ENCODE measurements at places on chromosomes 3 and 15. TPM values are rescaled to one million over a fixed set of nuclear protein-coding genes. Genes with fewer than 3 reads are reported as not detected.

DNA sequence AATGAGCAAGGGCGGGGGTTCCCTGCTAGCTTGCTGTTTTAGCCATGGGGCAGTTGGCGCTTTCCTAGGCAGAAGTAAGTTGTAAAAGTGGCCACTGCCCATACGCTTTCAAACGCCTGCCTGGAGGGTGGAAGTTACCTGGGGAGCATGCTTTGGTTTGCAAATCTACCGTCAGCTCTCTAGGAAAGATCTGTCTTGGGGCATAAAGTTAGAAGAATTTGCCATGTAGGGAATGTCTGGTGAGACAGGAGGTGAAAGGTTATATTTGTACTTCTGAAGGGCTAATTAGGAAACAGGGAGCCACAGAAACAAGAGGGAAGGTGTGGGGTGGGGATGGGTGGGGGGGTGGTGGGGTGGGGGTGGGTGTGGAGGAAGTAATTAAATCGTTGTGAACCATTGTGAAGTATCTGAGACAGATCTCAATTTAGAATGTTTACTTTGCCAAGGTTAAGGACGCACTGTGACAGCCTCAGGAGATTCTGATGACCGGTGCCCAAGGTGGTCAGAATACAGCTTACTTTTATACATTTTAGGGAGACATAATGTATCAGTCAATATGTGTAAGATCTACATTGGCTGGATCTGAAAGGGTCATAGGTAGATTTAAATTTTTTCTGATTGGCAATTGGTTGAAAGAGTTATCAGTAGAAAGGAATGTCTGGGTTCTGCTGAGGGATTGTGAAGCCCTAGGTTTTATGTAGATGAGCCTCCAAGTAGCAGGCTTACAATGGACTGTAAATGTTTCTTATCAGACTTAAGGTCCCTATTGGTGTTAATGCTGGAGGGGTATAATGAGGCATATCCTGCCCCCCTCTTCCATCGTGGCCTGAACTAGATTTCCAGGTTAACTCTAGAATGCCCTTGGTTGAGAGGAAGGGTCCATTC, 62.0 kb upstream of the GCNT3 start:
- no peak overlapping the region for H3K4me3 ChIP-seq
- no peak for DNase-seq
- H3K27ac ChIP-seq = no peak overlapping the region
- no peaks in the 10 kb centered on the region for H3K36me3 ChIP-seq
- H3K4me1 ChIP-seq = no peaks in the 10 kb centered on the region
- no peaks in the 10 kb centered on the region for H3K27me3 ChIP-seq

DNA sequence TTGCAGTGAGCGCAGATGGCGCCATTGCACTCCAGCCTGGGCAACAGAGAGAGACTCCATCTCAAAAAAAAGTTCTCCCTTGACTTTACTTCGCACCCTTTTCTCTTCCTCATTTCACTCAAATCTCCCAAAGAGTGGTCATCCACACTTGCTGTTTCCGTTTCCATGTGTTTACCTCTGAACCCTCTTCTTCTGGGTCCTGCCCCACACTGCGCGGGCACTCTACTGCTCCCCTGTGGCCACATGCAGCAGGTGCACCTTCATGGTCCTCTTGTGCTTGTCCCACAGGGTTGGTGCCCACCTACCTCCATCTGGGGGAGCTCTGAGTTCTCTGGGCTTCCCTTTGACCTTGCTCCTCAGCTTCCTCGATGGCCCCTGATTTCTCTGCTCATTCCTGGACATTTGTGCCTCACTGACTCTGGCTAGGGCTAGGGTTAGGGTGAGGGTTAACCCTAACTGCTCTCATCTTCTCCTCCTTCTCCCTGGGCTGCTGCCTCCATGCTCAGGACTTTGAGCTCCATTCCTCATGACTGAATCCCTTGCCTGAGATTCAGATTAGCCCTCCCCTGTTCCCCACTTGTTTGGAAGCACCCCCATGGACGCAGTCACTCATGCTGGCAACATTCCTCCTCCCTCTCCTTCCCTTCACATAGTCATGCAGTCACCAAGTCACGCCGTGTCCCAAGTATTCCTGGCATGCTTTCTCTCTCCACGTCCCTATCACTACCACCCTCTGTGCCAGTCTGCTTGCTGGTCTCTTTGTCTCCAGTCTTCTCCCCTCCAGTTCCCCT, 26.6 kb upstream of the KY start:
- H3K36me3 ChIP-seq = no peaks in the 10 kb centered on the region
- DNase-seq = no peak
- no peak overlapping the region for H3K4me3 ChIP-seq
- no peak overlapping the region for H3K27ac ChIP-seq

GRCh38 chr3:14224895-14225294, 46.3 kb downstream of the LSM3 start:
- H3K27me3 ChIP-seq = no peaks in the 10 kb centered on the region
- no peak for DNase-seq
- H3K4me3 ChIP-seq = no peak overlapping the region
- no peaks in the 10 kb centered on the region for H3K36me3 ChIP-seq
- H3K27ac ChIP-seq = no peak overlapping the region

DNA sequence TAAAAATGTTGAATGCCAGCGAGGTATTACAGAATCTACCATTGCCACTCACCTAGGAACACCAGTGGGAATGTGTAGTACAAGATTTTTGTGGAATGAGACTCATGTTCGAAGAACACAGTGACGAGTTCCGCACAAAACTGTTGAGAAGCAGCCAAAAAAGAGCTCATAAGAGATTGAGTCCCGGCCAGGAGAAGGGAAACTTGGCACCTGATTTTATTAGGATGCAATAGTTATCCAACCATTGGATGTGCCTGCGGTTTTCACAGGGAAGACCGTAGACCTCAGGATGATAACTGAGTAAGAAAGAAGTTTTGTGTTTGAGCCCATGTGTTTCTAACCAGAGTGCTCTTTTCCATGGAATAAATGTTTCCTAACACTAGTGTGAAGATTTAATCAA, 88.9 kb downstream of the PTPRG start:
- DNase-seq = no peak
- H3K27me3 ChIP-seq = no peaks in the 10 kb centered on the region
- no peaks in the 10 kb centered on the region for H3K36me3 ChIP-seq
- no peaks in the 10 kb centered on the region for H3K4me1 ChIP-seq
- H3K4me3 ChIP-seq = no peak overlapping the region

DNA sequence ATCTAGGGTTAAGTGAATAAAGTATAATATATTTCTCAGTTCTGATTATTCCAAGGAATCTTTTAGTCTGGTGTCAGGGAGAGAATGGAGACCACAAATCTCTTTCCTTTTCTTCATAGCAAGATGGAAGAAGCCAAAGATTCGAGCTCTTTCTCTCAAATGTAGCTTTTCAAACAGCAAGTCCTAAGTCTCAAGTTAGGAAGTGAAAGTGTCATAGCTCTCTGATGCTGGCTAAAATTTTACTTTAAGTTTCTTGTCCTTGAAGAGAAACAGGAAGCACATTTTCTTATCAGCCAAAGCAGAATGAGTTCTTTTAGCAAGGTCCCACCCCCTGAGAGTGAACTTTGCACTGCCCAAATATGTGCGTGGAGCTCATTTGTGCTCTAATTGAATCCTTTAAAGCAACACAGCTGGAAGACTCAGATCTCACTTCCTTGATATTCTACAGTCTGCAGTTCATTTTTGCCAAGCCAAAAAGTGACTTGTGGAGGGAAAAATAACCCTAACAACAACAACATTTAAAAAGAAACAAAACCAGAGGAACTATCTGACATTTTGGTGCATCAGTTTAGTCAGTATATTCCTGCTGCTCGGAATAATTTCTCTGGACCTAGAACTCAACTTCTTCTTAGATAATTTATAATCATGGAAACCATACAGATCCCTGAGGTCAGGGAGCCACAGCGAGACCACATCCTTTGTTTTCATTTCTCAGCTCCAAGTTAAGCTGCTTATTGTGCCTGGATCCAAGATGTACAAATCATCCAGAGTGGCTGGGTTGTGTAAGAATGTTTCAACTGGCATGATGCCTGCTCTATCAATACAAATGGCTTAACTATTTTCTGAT, 238.7 kb upstream of the P2RY1 start:
- H3K27me3 ChIP-seq = no peaks in the 10 kb centered on the region
- H3K4me3 ChIP-seq = no peak overlapping the region
- peak; percentile 12 for DNase-seq
- H3K36me3 ChIP-seq = no peaks in the 10 kb centered on the region
- H3K27ac ChIP-seq = peak overlapping the region; percentile 1

DNA sequence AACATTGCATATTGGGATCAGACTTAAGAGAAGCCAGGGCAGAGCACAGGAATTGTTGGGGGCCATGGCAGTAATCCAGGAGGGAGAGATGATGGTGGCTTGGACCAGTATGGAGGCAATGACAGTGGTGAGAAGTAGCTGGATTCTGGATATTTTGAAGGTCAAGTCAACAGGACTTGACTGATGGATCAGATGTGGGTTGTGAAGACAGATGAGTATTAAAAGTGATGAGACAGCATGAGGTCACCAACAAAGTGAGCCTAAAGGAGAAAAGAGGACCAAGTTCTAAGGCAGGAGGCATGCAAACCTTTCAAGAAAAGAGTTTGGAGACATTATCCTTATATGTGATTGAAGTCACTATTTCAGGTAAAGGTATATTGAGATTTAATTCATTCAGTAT, 56.6 kb upstream of the TIPARP start:
- H3K27ac ChIP-seq = no peak overlapping the region
- no peaks in the 10 kb centered on the region for H3K27me3 ChIP-seq
- DNase-seq = no peak
- H3K4me3 ChIP-seq = no peak overlapping the region

GRCh38 chr3:178603735-178604134, 67.5 kb downstream of the KCNMB2 start:
- H3K36me3 ChIP-seq = no peaks in the 10 kb centered on the region
- H3K27ac ChIP-seq = no peak overlapping the region
- H3K4me3 ChIP-seq = no peak overlapping the region
- H3K4me1 ChIP-seq = no peaks in the 10 kb centered on the region
- DNase-seq = no peak

LRIG1 gene
- 34.4 TPM for total RNA-seq

SLC22A14 gene
- 0.15 TPM for total RNA-seq

BSN gene
- total RNA-seq = 0.16 TPM

- H3K4me1 ChIP-seq = peaks cover 7% of the 10 kb centered on the region
- no peaks in the 10 kb centered on the region for H3K36me3 ChIP-seq
- DNase-seq = no peak
- H3K27me3 ChIP-seq = no peaks in the 10 kb centered on the region
Observed at GRCh38 chr3:185943760-185944106, 5.9 kb upstream of the TRA2B start.

- H3K4me3 ChIP-seq = no peak overlapping the region
- H3K36me3 ChIP-seq = no peaks in the 10 kb centered on the region
- no peak for DNase-seq
- no peaks in the 10 kb centered on the region for H3K27me3 ChIP-seq
- H3K27ac ChIP-seq = no peak overlapping the region
Observed at GRCh38 chr3:123792473-123793201, 91.5 kb downstream of the MYLK start.

GRCh38 chr3:74501007-74501406, 113.5 kb downstream of the CNTN3 start:
- DNase-seq = no peak
- H3K36me3 ChIP-seq = no peaks in the 10 kb centered on the region
- no peaks in the 10 kb centered on the region for H3K27me3 ChIP-seq
- H3K27ac ChIP-seq = no peak overlapping the region
- H3K4me3 ChIP-seq = no peak overlapping the region

- H3K36me3 ChIP-seq = no peaks in the 10 kb centered on the region
- no peak overlapping the region for H3K4me3 ChIP-seq
- H3K4me1 ChIP-seq = no peaks in the 10 kb centered on the region
- no peak for DNase-seq
- no peaks in the 10 kb centered on the region for H3K27me3 ChIP-seq
- H3K27ac ChIP-seq = no peak overlapping the region
Observed at GRCh38 chr3:49519296-49519695, 35.0 kb upstream of the BSN start.

DNA sequence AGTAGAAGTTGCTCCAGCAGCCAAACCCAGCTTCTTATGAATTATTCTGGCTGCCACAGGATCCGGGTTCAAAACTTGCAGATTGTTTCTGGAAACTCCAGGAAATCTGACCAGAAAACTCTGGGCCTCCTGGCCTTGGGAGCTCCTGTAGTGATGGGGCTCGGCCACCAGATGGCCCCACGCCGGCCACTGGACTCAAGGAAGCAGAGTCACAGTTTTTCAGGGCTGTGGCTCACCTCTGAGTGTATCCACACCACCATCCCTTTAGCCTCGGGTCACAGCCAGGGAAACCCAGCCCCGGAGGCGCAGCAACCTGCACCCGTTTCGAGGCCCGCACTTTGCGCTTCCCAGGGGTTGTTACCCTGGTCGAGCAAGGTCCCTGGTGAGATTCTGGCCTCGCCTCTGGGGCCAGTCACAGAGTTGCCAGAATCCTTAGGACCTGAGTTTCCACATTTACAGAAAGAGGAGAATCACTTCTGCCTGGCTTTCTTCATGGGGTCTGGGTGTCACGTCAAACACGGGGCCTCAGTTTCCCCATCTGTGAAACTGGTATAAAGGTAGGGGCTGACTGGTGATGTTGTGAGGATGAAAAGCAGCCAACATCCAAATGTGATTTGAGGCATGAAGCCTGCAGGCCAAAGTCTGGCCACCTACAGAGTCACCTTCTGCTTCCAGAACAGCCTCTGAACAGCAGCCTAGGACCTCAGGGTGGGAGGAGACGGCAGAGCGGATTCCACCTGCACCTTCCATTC, 53.5 kb upstream of the LCTL start:
- no peak overlapping the region for H3K4me3 ChIP-seq
- H3K27ac ChIP-seq = no peak overlapping the region
- DNase-seq = peak; percentile 56
- no peaks in the 10 kb centered on the region for H3K4me1 ChIP-seq
- H3K27me3 ChIP-seq = peaks cover 15% of the 10 kb centered on the region
- H3K36me3 ChIP-seq = no peaks in the 10 kb centered on the region

DNA sequence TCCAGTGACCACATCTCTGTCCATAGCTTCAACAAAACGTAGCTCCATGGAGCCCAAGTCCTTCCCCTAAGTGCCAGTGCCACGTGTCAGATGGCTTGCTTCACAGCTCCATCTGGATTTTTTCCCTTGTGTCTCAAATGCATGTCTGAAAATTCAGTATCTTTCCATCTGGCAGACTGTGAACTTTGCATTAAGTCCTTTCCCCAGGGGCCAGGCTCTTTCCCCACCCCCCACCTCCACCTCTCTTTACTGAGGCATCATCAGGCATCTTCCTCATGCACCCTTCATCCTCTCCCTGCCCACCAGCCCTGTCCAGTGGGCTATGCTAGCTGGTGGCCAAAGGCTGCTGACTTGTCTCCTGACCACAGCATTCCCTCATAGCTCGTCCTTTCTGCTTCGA, 53.7 kb downstream of the PDIA5 start:
- no peaks in the 10 kb centered on the region for H3K27me3 ChIP-seq
- H3K36me3 ChIP-seq = no peaks in the 10 kb centered on the region
- H3K27ac ChIP-seq = no peak overlapping the region

DNA sequence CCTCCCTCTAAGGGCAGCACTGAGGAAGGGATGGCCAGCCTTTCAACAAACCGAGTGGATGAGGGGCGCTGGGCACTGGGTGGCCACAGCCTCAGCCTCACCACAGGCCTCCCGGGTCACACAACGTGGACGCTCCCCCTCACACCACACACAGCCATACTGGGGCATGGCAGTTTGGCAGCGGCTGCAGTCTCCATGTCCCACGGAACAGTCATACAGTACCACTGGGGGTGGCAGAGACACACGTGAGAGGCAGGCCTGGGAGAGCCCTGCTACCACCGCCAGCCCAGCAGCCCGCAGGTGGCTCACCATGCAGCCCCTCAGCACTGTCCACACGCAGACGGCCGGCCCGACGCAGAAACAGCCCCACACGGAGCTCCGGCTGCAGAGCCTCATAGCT, 11.7 kb downstream of the PLXNB1 start:
- no peaks in the 10 kb centered on the region for H3K36me3 ChIP-seq
- H3K4me1 ChIP-seq = no peaks in the 10 kb centered on the region
- no peak overlapping the region for H3K27ac ChIP-seq
- H3K4me3 ChIP-seq = no peak overlapping the region
- H3K27me3 ChIP-seq = no peaks in the 10 kb centered on the region

RBPMS2 gene
- total RNA-seq = not detected
